ENCODE measurements at places on chromosomes 1 and 21. TPM values are rescaled to one million over a fixed set of nuclear protein-coding genes. Genes with fewer than 3 reads are reported as not detected.

UMODL1 gene
- total RNA-seq: not detected

OLIG1 gene
- not detected for total RNA-seq

FAM43B gene
- total RNA-seq: not detected

TNFRSF4 gene
- 340 TPM for total RNA-seq

PAPPA2 gene
- total RNA-seq: 0.27 TPM

PROX1 gene
- 0.14 TPM for total RNA-seq

OR10Z1 gene
- not detected for total RNA-seq

KRTAP21-2 gene
- total RNA-seq: not detected

CNKSR1 gene
- 3.0 TPM for total RNA-seq

OR6N1 gene
- total RNA-seq: not detected

BSND gene
- not detected for total RNA-seq

- H3K4me3 ChIP-seq: no peak overlapping the region
- peaks cover 10% of the 10 kb centered on the region for H3K27me3 ChIP-seq
- H3K4me1 ChIP-seq: peaks cover 3% of the 10 kb centered on the region
- no peaks in the 10 kb centered on the region for H3K36me3 ChIP-seq
Observed at GRCh38 chr1:225657462-225657989, 4.6 kb upstream of the ENAH start.

- no peak for DNase-seq
- H3K36me3 ChIP-seq: no peaks in the 10 kb centered on the region
- no peak overlapping the region for H3K4me3 ChIP-seq
- H3K27ac ChIP-seq: no peak overlapping the region
Observed at GRCh38 chr1:29227511-29227910, 3.2 kb downstream of the MECR start.

DNA sequence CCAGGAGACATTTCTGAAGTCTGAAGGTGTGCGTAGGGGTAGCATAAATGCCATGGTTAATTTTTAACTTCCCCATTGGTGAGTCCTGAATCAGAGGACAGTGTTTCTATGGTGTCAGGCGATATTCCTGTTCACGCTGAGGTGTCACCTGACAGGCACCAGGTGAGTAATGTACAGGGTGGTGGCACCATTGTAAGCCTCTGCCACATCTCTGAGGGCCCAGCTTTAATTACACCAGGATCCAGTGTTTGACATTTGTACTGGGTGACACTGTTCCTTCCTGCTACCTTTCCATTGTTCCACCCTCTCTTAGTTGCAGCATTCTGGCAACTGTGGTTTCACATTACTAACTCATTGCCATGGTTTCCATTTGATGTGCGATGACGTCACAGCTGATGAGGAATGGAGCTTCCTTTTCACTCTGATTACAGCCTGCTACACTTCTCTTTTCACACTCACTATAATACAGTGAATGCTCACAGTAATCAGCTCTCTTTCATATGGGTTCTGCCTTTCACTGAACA is 40.6 kb upstream of the MARK1 start:
- peaks cover 9% of the 10 kb centered on the region for H3K27me3 ChIP-seq
- H3K4me3 ChIP-seq: no peak overlapping the region
- no peaks in the 10 kb centered on the region for H3K36me3 ChIP-seq
- no peak overlapping the region for H3K27ac ChIP-seq
- DNase-seq: peak; percentile 74

DNA sequence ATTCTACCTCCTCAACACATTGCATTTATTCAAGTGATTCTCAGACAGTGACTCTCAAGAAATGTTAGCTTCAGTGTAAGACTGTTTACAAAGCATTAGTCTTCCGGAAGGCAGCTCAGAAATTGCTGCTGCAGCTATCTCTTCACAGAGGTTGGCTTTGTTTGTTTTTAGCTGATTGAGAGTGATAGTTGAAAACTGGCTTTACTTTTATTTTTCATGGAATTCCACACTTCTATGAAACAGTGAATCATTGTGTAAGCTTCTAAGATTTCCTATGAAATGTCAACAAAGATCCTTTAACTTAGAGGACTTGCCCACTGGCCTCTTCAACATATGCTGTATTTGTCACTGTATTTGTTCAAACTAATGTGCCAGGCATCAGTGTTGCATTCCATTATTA is 121.3 kb downstream of the TNNI3K start:
- no peak overlapping the region for H3K4me3 ChIP-seq
- DNase-seq: no peak
- H3K27ac ChIP-seq: no peak overlapping the region
- no peaks in the 10 kb centered on the region for H3K36me3 ChIP-seq

DNA sequence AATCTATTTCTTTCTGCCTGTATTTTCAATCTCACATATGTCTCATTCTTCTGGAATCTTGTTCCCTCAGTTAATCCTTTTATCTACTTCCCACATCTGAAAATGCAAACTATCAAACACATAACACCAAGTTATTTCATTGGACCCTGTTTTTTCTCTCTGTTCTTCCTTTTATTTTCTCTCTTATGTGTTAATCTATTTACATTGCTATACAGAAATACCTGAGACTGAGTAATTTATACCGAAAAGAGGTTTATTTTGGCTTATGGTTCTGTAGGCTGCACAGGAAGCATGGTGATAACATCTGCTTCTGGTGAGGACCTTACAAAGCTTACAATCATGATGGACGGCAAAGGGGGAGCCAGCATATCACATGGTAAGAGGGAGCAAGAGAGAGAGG is 247.6 kb downstream of the TGFB2 start:
- H3K4me1 ChIP-seq: no peaks in the 10 kb centered on the region
- H3K27ac ChIP-seq: no peak overlapping the region
- H3K36me3 ChIP-seq: no peaks in the 10 kb centered on the region
- H3K4me3 ChIP-seq: no peak overlapping the region

- no peak overlapping the region for H3K4me3 ChIP-seq
- H3K36me3 ChIP-seq: no peaks in the 10 kb centered on the region
- peak; percentile 10 for DNase-seq
- no peak overlapping the region for H3K27ac ChIP-seq
Observed at GRCh38 chr1:152777510-152778137, 2.7 kb downstream of the LCE1F start.

DNA sequence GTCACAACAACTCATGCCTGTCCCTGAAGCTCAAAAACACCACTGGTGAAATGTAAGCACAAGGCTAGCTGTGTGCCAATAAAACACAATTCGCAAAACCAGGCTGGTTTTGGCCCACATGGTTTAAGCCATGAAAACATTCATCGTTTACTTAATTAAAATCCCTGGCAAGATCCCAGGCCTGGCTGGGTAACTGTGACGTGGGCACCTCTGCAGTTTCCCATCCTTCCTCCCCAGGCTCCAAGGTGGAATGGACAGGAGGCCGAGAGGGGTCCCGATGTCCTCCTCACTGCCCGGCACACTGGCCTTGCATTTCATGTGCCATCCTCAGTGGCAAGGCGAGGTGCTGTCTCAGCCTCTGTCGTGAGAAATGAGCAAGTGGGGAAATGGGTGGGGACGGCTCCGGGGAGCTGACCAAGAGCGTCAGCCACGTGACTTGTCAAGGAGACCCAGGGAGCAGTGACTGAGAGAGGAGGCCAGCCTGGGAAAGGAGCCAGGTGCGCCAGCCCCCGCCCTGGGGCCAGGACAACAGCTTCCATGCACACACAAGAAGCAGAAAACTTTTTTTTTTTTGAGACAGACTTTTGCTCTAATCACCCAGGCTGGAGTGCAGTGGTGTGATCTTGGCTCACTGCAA is 153.1 kb upstream of the RAB4A start:
- H3K27me3 ChIP-seq: no peaks in the 10 kb centered on the region
- peaks cover 7% of the 10 kb centered on the region for H3K4me1 ChIP-seq
- no peaks in the 10 kb centered on the region for H3K36me3 ChIP-seq

DNA sequence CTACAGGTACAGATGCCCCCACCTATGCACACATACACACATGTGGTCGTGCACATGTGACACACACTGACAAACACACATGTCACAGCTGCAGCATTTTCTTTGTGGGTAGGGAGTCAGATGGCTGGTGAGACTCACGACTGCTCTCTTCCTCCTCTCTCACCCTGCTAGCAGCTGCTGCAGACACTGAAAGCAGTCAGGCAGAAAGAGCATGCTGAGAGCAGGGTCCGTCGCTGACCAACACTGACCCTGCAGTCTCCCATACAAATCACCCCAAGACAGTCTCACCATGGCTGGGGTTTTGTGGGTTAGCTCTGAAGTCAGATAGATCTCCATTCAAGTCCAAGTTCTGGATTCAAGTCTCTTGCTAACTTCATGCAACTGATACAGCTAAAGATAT is 188.3 kb downstream of the ASTN1 start:
- no peak overlapping the region for H3K4me3 ChIP-seq
- H3K4me1 ChIP-seq: no peaks in the 10 kb centered on the region
- H3K27me3 ChIP-seq: peaks cover 3% of the 10 kb centered on the region
- no peak overlapping the region for H3K27ac ChIP-seq

DNA sequence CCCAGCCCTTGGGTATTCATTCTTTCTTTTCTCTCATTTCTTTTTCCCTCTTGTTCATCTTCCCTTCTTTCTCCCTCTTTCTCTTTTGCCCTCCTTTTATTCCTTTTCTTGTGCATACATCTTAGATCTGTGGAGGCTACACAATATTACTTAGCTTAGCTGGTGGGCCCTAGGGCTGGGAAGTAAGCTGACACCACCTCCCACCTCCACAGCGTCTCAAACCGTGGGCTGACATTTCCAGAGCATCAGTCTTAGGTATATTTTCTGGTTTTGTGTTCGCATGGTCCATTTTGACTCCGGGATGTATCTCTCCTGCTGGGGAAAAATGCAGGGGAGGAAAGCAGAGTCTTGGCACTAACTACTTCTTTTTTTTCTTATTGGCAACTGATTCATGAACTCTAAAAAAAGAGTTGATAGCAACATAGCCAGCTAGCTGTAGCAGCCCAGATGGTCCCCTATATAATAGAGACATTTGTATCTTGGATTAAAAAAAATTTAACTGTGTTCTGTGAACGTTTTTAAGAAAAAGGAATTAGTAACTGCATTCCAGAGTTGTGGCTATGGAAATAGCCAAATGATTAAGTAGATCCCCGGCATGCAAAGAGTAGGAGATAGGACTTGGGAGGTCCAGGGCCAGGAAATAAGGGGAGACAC is 15.5 kb downstream of the CNIH3 start:
- H3K4me3 ChIP-seq: no peak overlapping the region
- DNase-seq: no peak
- no peak overlapping the region for H3K27ac ChIP-seq
- H3K4me1 ChIP-seq: no peaks in the 10 kb centered on the region
- H3K27me3 ChIP-seq: peaks cover 2% of the 10 kb centered on the region
- H3K36me3 ChIP-seq: no peaks in the 10 kb centered on the region

- no peaks in the 10 kb centered on the region for H3K27me3 ChIP-seq
- H3K4me1 ChIP-seq: no peaks in the 10 kb centered on the region
- H3K36me3 ChIP-seq: no peaks in the 10 kb centered on the region
- H3K27ac ChIP-seq: no peak overlapping the region
- no peak overlapping the region for H3K4me3 ChIP-seq
Observed at GRCh38 chr1:161145832-161146231, 7.9 kb upstream of the UFC1 start.

- peak; percentile 23 for DNase-seq
- peaks cover 23% of the 10 kb centered on the region for H3K36me3 ChIP-seq
- H3K4me3 ChIP-seq: peak overlapping the region; percentile 94
- peak overlapping the region; percentile 79 for H3K27ac ChIP-seq
- H3K27me3 ChIP-seq: peaks cover 5% of the 10 kb centered on the region
- peaks cover 57% of the 10 kb centered on the region for H3K4me1 ChIP-seq
Observed at GRCh38 chr1:23556635-23557470, 2.4 kb downstream of the ID3 start.

DNA sequence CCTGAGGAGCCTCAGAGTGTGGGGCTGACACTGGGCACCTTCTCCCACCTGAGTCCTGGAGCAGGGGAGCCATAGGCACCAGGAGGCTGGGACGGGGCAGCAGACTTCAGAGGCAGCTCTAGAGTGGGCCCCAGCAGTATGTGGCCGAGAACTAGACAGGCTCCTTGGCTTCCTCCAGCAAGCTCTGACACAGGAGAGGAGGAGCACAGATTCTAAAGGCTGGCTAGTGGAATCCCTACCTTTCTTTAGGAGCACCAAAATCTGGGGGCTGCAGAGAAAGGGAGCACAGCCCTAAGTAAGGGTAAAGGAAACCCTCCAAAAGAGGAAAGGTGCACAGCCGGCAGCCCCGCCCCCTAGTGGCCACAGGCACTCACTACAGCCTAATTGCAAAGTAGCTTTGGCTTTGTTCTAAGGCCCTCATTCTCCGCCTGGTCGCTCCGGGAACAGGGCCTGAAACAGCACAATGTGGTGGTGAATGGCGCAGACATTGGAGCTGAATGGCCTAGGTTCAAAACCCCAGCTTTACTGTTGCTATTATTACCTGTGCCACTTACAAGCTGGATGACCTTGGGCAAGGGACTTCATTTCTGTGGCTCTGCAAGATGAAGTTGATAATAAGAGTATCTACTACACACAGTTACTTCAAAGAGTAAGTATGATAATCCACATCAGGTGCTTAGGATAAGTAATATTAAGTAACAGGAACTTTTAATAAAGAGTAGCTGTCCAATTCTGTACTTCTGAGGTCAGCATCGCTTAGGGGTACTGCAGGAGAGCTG is 8.8 kb upstream of the GUCA2A start:
- H3K27ac ChIP-seq: no peak overlapping the region
- H3K27me3 ChIP-seq: peaks cover 3% of the 10 kb centered on the region
- peak; percentile 81 for DNase-seq

- H3K36me3 ChIP-seq: no peaks in the 10 kb centered on the region
- no peaks in the 10 kb centered on the region for H3K27me3 ChIP-seq
- no peak for DNase-seq
- H3K27ac ChIP-seq: no peak overlapping the region
- H3K4me1 ChIP-seq: no peaks in the 10 kb centered on the region
- H3K4me3 ChIP-seq: no peak overlapping the region
Observed at GRCh38 chr1:53129891-53130597, 12.4 kb downstream of the SLC1A7 start.

DNA sequence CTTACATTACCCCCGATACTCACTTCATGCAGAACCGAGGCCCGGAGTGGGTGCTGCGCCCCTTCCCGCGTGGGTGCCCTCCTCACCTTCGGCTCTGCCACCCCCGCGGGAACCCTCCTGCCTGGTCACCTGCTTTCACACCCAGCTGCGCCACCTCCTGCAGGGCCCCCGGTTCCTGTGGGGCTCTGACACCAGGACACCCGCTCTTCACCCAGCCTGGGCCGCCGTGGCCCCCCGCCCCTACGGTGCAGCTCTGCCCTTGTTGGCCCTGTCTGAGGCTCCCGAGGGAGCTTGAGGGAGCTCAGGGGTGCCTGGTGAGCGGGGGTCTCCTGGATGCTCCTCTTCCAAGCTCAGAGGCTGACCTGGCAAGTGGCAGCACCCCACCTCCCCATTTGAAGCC is 19.0 kb downstream of the RRP1 start:
- H3K36me3 ChIP-seq: peaks cover 6% of the 10 kb centered on the region
- no peak overlapping the region for H3K27ac ChIP-seq
- H3K4me3 ChIP-seq: no peak overlapping the region
- no peak for DNase-seq
- H3K27me3 ChIP-seq: no peaks in the 10 kb centered on the region
- peaks cover 3% of the 10 kb centered on the region for H3K4me1 ChIP-seq

DNA sequence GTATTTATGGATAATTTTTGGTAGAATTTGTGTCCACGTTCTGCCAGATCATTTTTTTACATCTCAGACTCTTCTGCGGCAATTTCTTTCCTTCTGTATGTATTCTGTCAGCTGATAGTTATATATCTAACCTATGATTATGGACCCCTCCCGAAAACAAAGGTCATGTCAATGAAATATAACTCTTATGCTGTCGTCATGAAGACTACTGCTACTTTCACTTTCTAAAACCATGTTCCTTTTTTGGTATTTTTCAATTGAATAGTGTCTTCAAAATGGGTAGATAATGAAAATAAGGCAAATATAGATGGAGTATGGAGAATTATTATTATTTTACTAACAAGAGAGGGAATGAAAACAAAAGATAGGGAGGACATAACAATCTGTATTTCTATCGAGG is 3.2 kb downstream of the ANGPTL1 start:
- no peak for DNase-seq
- H3K36me3 ChIP-seq: no peaks in the 10 kb centered on the region
- H3K4me3 ChIP-seq: no peak overlapping the region
- peaks cover 8% of the 10 kb centered on the region for H3K4me1 ChIP-seq

Data from activated CD4-positive, alpha-beta T cell treated with anti-CD3 and anti-CD28 coated beads for 36 hours (primary cell).